ENCODE measurements at places on chromosomes 1 and 21.
A peak's percentile ranks its signal among the peaks of the same experiment; 100 is the strongest.

- peak; percentile 8 for DNase-seq
These were observed 150.5 kb upstream of the RUNX3 start for GRCh38 chr1:25080294-25081209.

- DNase-seq, result no peak
These were observed 64.3 kb downstream of the TAS1R2 start for GRCh38 chr1:18795002-18795689.

- DNase-seq, result no peak
These were observed 26.7 kb upstream of the NGF start for GRCh38 chr1:115364780-115365155.

- DNase-seq, result no peak
These were observed 299.1 kb downstream of the RRAGC start for GRCh38 chr1:38560457-38560856.

DNA sequence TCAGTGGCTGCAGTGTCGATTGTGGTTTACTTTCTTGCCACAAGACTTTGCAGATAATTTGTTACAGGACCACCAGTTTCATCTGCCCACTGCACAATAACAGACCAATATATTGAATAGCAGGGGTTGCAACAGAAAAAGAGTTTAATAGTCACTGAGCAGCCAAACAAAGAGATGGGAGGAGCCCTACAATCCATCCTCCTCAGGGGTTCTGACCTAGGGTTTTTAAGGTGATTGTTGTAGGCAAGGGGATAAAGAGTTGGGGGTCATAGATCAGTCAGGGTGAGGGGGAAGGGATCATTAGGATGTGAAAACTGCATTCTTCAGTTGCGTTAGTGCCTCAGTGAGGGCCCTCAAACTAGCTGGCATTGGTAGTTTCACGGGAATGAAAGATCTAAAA, 110.7 kb upstream of the OLFM3 start:
- no peak for DNase-seq

DNA sequence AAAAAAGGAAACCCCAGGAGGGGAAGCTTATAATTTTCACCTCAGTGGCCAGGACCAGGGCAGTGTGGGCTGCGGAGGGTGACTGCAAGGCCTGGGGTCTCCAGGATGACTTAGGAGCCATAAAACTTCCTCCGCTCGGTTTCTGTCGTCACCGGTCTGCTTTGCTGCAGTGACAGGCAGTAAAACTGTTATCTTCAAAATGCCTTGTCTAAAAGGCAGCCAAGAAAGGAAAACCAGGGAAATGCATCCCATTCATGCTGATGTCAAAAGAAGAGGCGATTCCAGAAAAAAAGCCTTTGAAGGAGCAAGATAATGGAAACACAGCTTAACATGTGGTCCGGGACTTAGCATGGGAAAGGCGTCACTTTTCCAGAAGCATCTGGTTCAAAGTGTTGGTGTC, 42.0 kb downstream of the COL6A1 start:
- peak; percentile 16 for DNase-seq

GRCh38 chr1:22826604-22827580, 116.3 kb downstream of the EPHB2 start:
- DNase-seq, result peak; percentile 64

DNA sequence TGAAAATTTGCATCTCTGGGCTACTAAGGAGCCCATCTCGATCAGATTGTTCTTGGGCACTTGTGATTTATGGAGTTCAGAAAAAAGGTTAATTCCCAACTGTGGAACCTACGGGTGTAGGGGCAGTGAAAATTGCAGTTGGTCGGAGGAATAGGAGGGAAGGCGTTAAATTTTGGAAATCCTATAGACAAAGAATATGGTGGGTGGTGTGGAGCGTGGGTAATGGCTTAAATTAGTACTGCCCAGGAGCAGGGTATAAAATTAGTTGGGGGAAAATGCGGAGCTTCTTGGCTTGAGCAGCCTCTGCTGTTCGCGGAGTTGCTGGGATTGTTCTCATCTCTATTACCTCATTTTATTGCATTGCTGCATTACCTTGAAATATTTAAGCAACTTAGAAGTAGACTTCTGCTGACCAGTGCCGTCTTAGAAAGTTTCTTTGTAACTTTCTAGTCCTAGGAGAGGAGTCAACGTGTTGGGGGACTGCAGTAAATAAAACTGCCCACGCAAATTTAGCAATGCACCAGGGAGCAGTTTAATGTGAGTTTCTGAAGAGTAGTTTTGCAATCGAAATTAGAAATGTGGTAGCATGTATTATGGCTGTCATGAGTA, 514 bp downstream of the S1PR1 start:
- peak; percentile 95 for DNase-seq

- no peak for DNase-seq
These were observed 10.0 kb upstream of the LRRC8D start for GRCh38 chr1:89810880-89811279.

- DNase-seq, result peak; percentile 28
These were observed 542 bp downstream of the GAS5 start for GRCh38 chr1:173867141-173867752.

- DNase-seq, result no peak
These were observed at the start of gene NECTIN4 for GRCh38 chr1:161089251-161089924. Gene NECTIN4 (minus strand): TSS chr1:161089558. CDS start chr1:161089296, 262 bp downstream.

GRCh38 chr1:162218975-162219374, 149.5 kb downstream of the NOS1AP start:
- no peak for DNase-seq

DNA sequence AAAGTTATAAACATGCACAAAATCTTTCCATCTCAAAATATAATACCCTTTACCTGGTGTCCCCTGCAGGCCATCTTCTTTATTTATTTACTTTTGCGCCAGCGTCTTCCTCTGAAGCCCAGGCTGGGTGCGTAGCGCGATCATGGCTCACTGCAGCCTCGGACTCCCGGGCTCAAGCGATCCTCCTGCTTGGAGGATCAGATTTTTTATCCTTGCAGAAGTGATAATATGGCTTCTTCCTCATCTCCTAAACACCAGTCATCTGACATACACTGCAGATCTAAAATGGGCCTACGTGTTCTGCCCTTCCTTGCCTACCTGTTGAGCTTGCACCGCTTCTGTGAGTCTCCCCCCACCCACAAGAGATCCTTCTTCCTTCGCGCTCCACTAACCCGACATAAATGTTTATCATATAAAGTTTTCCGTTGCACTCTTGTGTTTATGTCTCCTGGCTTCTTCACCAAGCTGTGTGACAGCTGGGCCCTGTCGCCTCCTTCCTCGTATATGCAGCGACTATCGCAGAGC, 506 bp upstream of the SRP9 start:
- peak; percentile 10 for DNase-seq

DNA sequence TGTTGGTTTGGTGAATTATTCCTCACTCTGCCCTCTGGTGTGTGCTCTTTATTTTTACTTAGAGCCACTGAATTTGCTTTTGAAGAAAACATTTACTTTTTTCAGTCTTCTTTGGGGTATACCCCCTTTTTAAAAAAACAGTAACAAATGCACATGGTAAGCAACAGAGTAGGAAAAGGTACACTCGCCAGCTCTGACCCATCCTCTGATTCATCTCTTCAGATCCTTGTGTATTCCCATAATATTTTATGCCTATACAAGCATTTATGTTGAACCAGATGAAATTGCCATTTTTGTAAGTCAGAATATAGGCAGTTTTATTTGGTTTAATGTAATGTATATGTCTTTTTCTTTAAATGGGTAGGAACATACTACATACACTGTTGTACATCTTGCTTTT, 28.3 kb downstream of the TTC3 start:
- DNase-seq, result peak; percentile 10

DNA sequence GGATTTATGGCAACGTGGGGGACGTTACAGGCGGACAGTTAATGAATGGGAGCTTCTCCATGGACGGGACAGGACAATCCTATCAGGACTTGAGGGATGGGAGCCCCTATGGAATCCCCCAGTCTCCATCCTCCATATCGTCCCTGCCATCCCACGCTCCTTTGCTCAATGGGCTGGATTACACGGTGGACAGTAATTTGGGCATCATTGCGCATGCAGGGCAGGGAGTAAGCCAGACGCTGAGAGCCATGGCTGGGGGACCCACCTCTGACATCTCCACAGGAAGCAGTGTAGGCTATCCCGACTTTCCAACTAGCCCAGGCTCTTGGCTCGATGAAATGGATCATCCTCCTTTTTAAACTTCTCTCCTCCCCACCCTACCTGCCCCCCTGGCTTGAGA, 44.2 kb downstream of the LHX4 start:
- DNase-seq, result no peak

- DNase-seq, result no peak
These were observed 1.9 kb upstream of the SAMSN1 start for GRCh38 chr21:14547834-14548513.

GRCh38 chr1:119266858-119267257, 101.7 kb upstream of the HAO2 start:
- DNase-seq, result no peak

GRCh38 chr1:224300346-224300745, 29.6 kb downstream of the NVL start:
- DNase-seq, result peak; percentile 83

GRCh38 chr1:198254948-198255347, 98.2 kb downstream of the NEK7 start:
- DNase-seq, result no peak

- no peak for DNase-seq
These were observed 84.9 kb downstream of the SLC16A1 start for GRCh38 chr1:112870887-112871646.

GRCh38 chr1:21657456-21658190, 11.5 kb downstream of the RAP1GAP start:
- DNase-seq, result no peak

- DNase-seq, result peak; percentile 12
These were observed 139.0 kb upstream of the TMEM51 start for GRCh38 chr1:15014516-15014915.

DNA sequence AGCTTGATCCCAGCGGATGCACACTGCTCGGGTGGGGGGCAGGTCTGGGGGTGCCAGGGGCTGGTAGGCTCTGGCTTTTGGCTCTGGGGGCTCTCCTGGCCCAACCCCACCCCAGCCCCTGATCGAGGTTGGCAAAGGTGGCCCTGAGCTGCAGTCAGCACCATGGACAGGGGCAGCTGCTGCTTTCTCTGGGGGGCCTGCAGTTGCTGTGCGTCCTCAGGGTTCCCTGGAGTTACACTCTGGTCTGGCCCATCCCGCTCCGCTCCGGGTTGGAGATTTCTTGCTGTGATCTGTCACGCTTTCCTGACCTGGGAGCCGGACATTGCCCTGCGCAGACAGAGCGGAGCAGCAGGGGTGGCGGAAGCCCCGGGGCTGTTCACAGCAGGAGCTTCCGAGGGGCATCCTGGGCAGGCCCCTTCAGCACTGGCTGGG, 8.0 kb upstream of the PLCH2 start:
- DNase-seq, result peak; percentile 9

- DNase-seq, result no peak
These were observed 89.3 kb downstream of the VAV3 start for GRCh38 chr1:107875689-107876088.

DNA sequence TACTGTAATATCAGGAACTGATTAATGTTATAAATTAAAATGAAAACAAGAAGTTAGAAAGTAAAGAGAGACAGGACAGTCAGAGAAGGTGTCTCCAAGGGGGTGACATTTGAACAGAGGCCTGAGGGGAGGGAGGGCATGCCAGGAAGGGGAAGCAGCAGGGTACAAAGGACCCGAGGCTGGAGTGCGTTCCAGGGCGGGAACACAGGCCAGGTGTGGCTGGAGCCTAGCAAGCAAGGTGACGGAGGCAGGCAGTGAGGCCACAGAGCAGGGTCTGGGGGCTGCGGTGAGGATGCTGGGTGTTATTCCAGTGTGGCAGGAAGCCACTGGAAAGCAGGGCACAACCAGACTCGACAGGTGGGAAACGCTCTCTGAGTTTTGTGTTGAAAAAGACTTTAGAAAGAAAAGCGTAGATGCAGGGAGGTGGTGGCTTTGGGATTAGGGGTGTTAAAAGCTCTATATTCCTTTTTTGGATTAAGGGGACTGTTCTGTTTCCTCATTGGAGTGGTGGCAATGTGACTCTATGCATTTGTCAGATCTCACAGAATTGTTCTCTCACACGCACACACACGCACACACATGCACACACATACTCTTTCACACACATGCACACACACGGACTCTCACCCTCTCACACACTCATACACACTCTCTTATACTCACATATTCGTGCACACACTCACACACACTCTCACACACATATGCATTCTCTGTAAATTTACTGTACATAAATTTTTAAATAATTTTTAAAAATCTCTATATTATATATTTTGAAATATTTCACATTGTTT, 124.5 kb downstream of the GLIS1 start:
- no peak for DNase-seq

DNA sequence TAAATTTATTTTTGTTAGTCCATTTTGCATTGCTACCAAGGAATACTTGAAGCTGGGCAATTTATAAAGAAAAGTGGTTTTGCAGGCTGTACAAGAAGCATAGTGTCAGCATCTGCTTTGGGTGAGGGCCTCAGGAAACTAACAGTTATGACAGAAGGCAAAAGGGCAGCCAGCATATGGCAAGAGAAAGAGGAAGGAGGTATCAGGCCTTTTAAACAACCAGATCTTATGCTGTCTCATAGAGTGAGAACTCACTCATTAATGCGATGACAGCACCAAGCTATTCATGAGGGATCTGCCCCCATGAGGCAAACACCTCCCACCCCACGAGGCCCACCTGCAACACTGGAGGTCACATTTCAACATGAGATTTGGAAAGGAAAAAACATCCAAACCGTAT, 898.4 kb downstream of the KCNT2 start:
- no peak for DNase-seq

- DNase-seq, result no peak
These were observed 399.4 kb downstream of the PTPRU start for GRCh38 chr1:29635501-29636263.

DNA sequence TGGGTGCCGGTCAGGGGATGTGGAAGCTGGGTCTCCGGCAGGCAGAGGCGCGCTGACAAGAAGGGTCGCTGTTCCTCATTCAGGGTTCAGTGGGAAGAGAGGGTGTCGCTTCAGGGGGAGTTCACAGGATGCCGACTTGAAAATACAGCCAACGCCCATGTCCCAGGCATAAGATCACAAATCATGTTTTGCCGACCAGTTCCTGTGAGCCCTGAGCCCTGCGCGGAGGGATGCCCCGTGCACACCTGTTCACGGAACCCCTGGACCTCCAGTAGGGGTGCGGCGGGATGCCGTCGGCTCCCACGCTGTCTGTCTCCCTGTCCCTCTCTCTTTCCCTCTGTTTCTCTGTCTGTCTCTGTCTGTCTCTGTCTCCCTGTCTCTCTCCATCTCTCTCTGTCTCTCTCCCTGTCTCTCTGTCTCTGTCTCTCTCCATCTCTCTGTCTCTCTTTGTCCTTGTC, 26.8 kb downstream of the TP73 start:
- DNase-seq, result no peak

Measured in amniotic epithelial cell (primary cell).